Stimulated activated CD8-positive, alpha-beta memory T cell treated with anti-CD3 and anti-CD28 coated beads, Interleukin-15, amount 100 ng/mL, for 48 hours (primary cell): ENCODE measurements at places on chromosomes 2 and 18.

DNA sequence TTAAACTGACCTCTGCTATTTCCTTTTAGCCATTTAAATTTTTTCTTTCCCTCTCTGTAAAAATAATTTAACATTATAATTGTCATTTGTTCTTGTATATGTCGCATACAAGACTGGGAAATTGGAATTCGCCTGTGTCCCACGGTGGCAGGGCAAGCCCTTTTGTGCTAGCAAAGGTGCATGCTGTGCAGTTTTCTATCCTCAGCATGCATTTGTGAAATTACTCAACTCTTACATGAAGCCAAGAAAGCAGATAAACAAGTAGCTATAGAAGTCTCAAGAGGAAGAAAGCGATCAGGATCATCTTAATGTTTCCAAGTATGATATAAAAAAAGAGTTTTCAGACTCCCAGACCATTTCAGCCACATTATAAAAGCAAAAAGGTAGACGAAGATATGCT is 392.6 kb upstream of the CHST9 start:
- no peak for DNase-seq

DNA sequence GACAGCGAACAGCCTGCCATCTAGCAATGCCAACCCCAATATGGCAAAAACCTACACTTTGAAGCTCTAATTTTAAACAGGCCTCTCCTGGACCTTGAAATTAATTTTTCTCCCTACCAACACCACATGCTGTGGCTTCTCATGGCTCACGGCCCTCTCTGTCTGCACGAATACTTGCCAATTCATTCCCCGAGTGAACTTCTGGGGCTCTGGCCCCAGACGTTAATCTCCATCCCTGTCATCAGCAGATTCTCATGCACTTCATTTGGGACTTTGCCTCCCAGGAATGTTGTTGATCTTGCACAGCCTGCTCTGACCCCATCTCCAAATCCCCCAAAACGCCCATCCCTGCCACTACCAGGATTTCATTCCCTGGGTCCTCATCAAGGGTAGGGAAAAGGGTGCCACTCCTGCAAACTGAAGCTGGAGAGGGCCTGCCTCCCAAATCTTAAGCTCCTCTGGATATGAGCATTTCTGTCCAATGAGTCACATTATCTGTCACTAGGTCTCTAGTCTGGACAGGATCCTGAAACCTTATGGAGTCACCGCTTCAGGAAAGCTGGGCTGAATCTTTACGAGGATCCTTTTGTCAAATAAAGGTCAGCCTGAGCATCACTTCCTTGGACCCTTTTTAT is 10.4 kb downstream of the FIGLA start:
- no peak for DNase-seq

DNA sequence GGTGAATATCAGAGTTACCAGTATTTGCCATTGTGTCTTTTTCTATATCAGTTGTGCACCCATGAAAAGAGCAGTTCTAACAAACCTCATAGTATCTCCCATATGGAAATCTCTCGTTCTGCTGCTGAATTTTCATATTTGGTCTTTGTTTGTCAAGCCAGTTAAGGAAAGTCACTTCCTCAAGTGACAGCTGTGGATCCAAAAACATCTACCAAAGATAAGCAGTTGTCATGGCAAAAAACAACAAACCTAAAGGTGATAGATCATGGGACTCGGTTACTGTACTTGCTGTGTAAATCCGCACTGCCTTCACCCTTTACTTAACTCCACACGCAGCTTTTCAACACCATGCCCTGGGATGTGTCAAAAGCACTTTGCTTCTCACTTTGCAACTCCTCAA is 17.3 kb downstream of the BMP10 start:
- DNase-seq, result no peak

- no peak for DNase-seq
Measured at GRCh38 chr2:59425247-59425646, 1128.2 kb downstream of the BCL11A start.

GRCh38 chr2:102147935-102148334 is 5.4 kb downstream of the IL1R1 start:
- peak; percentile 46 for DNase-seq

- peak; percentile 58 for DNase-seq
Measured at GRCh38 chr2:29314816-29315571, 199.8 kb downstream of the CLIP4 start.

DNA sequence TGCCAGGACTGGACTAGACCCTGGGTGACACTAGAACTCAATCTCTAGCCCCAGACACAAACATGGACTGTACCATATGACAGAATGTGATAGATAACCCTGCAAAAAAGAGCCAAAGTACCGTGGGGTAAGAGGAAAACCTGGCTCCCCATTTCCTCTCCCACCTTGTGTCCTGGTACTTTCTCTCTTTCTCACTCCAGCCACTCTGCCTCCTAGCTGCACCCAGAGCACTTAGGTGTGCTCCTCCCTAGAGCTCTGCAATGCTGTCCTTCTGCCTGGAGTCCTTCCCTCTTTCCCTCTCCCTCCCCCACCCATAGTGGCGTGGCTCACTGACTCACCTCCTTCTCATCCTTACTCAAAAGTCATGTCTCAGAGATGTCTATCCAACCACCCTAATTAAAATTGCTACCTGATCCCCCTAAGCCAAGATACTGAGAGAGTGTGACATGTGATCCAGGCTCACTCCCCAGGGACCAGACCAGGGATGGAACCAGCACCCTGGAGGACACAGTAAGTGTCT is 171.3 kb downstream of the LOXHD1 start:
- DNase-seq, result no peak

- DNase-seq, result no peak
Measured at GRCh38 chr2:86064006-86064405, 41.7 kb downstream of the POLR1A start.

DNA sequence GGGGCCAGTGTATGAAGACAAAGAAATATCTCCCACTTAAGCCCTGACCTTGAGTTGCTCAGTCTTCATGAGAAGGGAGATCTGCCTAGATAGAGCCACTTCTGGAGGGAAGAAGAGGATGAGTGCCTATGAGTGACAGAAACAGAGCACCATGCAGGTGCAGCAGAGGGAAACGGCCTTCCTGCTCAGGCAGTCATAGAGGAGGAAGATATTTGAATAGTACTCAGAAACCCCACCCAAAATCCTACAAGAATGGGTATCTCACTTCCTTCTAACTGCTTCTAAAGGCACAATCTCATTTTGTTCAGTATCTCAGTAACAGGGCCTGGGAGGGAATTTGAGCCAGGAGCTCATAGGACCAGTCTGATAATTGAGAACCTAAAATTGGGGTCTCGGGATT is 339.3 kb downstream of the ALK start:
- no peak for DNase-seq
